ENCODE measurements at places on chromosomes 7 and 10. TPM values are rescaled to one million over a fixed set of nuclear protein-coding genes. Genes with fewer than 3 reads are reported as not detected.

The AKR1C4 gene
- not detected for total RNA-seq

The OR2A42 gene
- not detected for total RNA-seq

The GARIN1A gene
- total RNA-seq: 3.4 TPM

The ANK3 gene
- 75.9 TPM for total RNA-seq

The PLEKHS1 gene
- total RNA-seq: 7.0 TPM

The ADARB2 gene
- 0.80 TPM for total RNA-seq

The LRGUK gene
- total RNA-seq: 1.8 TPM

The ZCWPW1 gene
- total RNA-seq: 4.9 TPM

The ERCC6 gene
- total RNA-seq: 23.5 TPM

GRCh38 chr7:156578978-156579430 is 61.6 kb upstream of the RNF32 start:
- no peak overlapping the region for H3K4me3 ChIP-seq
- H3K4me1 ChIP-seq: no peaks in the 10 kb centered on the region
- no peaks in the 10 kb centered on the region for H3K27me3 ChIP-seq

DNA sequence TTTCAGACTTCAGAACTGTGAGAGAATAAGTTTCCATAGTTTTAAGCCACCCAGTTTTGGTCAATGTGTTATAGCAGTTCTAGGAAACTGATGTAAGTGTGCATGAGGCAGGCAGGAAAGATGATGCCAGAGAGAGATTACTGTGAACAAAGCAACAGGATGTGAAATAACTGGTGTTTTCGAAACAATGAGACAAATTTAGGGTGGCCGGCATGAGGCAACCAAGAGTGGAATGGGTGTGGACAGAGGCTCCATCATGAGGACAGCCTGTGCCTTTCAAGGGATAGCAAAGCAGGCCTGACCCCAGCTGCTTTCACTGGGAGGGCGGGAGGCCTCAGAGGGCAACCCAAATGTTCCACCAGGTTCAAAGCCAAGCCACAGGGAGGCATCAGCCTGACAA is 67.3 kb upstream of the UCN3 start:
- DNase-seq: peak; percentile 73
- peaks cover 30% of the 10 kb centered on the region for H3K4me1 ChIP-seq
- no peaks in the 10 kb centered on the region for H3K36me3 ChIP-seq
- no peak overlapping the region for H3K4me3 ChIP-seq
- H3K27me3 ChIP-seq: no peaks in the 10 kb centered on the region

DNA sequence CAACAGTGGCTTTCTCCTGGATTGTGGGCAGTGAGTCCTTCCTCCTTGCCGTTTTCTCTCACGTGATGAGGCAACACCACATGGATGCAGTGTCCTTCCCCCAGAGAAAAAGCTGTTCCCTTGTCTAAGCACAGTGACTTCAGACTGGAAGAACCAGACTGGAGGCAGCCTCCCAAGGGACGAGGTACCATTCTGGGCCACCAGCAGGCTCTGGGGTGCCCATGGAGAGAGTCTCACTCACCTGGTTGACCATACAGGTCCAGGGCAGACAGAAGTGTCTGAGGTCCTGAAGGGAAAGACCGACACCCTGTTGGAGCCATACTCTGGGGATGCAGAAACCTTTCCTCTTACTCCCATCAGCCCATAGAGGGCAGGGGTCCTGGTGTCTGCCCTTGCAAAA is 69.2 kb upstream of the DOCK1 start:
- DNase-seq: no peak
- H3K27me3 ChIP-seq: no peaks in the 10 kb centered on the region

DNA sequence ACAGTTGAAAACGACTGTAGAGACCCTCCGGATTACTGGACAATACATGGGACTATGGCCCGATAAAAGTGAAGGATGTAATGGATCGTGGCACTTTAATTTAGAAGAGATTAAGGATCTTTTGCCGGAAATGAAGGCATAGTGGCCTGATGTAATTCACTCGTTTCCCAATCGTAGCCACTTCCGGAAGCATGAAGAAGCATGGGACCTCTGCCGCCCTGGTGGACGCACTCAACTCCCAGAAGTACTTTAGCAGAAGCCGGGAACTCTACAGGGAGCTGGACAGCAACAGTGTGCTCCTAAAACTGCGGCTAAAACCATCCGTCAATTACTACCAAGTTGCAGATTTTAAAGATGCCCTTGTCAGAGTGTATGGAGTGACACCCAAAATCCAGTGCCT is 59.6 kb upstream of the NUPR2 start:
- no peaks in the 10 kb centered on the region for H3K4me1 ChIP-seq
- no peak overlapping the region for H3K27ac ChIP-seq
- peaks cover 17% of the 10 kb centered on the region for H3K27me3 ChIP-seq

DNA sequence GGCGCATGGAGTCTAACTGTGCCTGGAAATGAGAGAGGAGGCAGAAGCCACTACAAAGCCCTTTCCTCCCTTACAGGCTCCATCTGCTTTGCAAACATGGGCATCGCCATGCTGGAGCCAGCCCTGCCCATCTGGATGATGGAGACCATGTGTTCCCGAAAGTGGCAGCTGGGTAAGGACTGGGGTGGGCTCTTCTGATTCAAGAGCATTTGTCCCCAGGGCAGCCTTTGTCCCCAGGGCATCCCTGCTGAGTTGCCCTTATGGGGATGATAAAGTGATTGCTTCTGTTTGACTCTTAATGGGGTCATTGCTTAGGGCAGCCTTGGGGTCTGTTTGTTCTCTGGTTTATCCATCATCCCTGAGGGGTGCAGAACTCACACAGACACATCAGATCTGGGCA is 16.8 kb downstream of the SLC18A2 start:
- no peak overlapping the region for H3K4me3 ChIP-seq
- H3K27me3 ChIP-seq: peaks cover 33% of the 10 kb centered on the region
- no peak overlapping the region for H3K27ac ChIP-seq
- H3K36me3 ChIP-seq: no peaks in the 10 kb centered on the region
- H3K4me1 ChIP-seq: no peaks in the 10 kb centered on the region

- no peak for DNase-seq
- no peak overlapping the region for H3K27ac ChIP-seq
- no peak overlapping the region for H3K4me3 ChIP-seq
- H3K36me3 ChIP-seq: no peaks in the 10 kb centered on the region
- peaks cover 4% of the 10 kb centered on the region for H3K27me3 ChIP-seq
Measured at GRCh38 chr10:121681997-121682687, 83.9 kb upstream of the FGFR2 start.

DNA sequence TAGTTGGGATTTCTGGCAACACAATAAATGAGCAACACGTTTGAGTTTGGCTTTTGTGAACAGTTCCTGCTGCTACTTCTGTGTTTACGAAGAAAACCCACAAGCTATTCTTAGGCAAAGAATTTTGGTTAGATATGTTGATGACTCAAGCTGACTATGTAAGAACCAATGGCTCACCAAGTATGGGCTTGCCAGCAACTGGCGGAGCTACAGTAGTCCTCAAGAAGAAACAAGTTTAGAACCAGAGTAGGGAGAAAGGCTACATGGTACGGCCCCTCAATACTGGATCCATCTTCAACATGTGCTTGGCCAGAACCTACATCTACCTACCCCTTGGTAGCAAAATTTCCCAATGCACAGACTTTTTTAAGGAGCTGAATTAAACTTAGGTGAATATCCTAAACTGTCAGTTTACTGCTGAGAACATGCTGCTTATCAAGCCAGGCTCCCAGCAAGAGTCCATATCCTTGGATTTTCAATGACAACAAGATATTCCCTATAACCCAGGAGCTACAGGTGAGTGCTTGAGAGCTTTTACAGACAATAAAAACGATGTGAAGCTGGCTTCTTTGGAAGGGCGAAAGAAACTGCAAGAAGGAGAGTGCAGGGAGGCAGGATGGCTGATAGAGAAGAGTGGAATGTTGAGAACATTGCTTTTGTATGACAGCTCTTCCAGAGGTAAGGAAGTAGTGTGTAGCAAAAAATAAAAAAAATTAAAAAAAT is 74.3 kb upstream of the ASAH2 start:
- H3K36me3 ChIP-seq: no peaks in the 10 kb centered on the region
- H3K27me3 ChIP-seq: no peaks in the 10 kb centered on the region
- no peak overlapping the region for H3K4me3 ChIP-seq
- peak; percentile 58 for DNase-seq
- peak overlapping the region; percentile 27 for H3K27ac ChIP-seq

GRCh38 chr10:44053391-44053790 is 331.5 kb downstream of the CXCL12 start:
- no peak overlapping the region for H3K27ac ChIP-seq
- H3K36me3 ChIP-seq: no peaks in the 10 kb centered on the region
- H3K4me3 ChIP-seq: no peak overlapping the region
- no peak for DNase-seq

- H3K4me3 ChIP-seq: no peak overlapping the region
- no peaks in the 10 kb centered on the region for H3K4me1 ChIP-seq
- H3K27ac ChIP-seq: no peak overlapping the region
Measured at GRCh38 chr10:16386855-16387254, 50.0 kb upstream of the PTER start.

DNA sequence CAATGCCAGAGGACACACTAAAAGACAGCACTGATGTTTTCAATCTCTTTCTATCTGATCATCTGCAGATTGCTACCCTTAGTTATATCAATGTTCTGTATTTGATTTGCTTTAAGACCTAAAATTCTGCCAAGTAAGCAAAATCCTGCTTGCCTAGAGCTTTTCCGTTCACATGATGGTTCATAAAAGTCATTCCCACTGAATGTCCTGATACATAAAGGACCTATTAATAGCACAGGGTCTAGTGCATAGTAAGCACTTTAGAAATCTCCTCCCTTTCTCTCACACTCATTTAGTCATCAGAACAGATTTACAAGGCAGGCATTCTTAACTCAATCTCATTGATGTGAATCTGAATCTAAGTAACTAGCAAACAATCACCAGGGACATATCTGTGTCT is 68.8 kb downstream of the PCGF5 start:
- H3K36me3 ChIP-seq: no peaks in the 10 kb centered on the region
- no peak overlapping the region for H3K27ac ChIP-seq
- H3K4me3 ChIP-seq: no peak overlapping the region
- H3K27me3 ChIP-seq: no peaks in the 10 kb centered on the region
- H3K4me1 ChIP-seq: no peaks in the 10 kb centered on the region

DNA sequence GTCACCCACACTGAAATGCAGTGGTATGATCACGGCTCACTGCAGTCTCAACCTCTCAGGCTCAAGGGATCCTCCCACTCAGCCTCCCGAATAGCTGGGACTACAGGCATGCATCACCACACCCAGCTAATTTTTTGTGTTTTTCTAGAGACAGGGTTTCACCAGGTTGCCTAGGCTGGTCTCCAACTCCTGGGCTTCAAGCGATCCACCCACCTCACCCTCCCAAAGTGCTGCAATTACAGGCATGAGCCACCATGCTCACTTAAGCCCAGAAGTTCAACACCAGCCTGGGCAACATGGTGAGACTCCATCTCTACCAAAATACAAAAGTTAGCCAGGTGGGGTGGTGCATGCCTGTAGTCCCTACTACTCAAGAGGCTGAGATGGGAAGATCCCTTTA is 33.5 kb downstream of the GDI2 start:
- no peak overlapping the region for H3K4me3 ChIP-seq
- H3K27ac ChIP-seq: no peak overlapping the region
- H3K36me3 ChIP-seq: peaks cover 74% of the 10 kb centered on the region
- H3K27me3 ChIP-seq: no peaks in the 10 kb centered on the region
- H3K4me1 ChIP-seq: peaks cover 23% of the 10 kb centered on the region
- DNase-seq: no peak

GRCh38 chr7:143407287-143408251 is 1.1 kb downstream of the EPHA1 start:
- peak overlapping the region; percentile 39 for H3K27ac ChIP-seq
- H3K36me3 ChIP-seq: no peaks in the 10 kb centered on the region
- peak overlapping the region; percentile 54 for H3K4me3 ChIP-seq

GRCh38 chr10:28823501-28824075 is 146.3 kb downstream of the BAMBI start:
- H3K36me3 ChIP-seq: no peaks in the 10 kb centered on the region
- no peak overlapping the region for H3K27ac ChIP-seq
- no peaks in the 10 kb centered on the region for H3K27me3 ChIP-seq
- DNase-seq: no peak
- no peak overlapping the region for H3K4me3 ChIP-seq

GRCh38 chr7:128881458-128882125 is 18.9 kb downstream of the ATP6V1F start:
- peak; percentile 27 for DNase-seq
- no peaks in the 10 kb centered on the region for H3K27me3 ChIP-seq
- H3K4me1 ChIP-seq: no peaks in the 10 kb centered on the region
- H3K4me3 ChIP-seq: no peak overlapping the region
- H3K36me3 ChIP-seq: no peaks in the 10 kb centered on the region

DNA sequence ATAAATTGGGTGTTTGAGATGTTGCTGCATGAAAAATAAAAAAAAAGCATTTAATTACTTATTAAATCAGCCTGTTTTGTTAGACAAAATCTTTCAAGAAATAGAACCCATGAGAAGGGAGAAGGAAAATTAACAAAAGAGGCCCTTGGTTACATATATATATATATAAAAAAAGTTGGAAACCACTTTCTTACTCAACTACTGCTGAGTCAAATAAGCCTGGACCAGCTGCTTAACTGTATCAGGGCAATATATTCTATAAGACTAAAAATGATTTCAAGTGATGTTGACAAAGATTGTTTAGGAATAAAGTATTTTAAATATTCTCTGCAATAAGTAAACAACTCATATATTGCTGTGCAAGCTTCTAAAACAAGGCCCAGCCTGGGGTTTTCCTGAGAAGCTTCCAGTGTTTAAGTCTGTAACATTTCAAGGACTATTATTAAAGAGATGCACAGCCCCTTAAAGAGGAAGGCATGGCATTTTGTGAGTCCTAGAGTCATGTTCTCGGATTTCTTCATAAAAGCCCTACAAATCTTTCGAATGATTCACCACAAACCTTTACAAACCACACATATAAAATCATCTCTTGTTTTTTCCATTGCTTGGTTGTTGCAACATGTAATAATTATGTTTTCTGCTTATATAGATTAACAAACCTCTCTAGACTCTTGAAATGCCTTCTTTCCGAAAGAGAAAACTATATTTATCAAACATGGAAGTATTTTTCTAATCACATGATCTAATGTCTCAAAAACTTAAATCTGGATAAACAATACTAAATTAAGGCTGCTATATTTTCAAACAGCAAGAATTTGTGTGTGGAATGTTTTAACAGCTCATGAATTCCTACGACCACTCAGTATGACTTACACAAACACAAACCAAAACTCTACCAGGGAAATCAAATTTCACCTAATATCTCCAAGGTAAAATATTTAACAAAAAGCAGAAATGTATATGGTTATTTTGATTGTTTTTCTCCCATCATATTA is 14.3 kb downstream of the JAZF1 start:
- no peak overlapping the region for H3K4me3 ChIP-seq
- DNase-seq: no peak
- no peaks in the 10 kb centered on the region for H3K36me3 ChIP-seq
- H3K4me1 ChIP-seq: no peaks in the 10 kb centered on the region
- H3K27ac ChIP-seq: no peak overlapping the region

GRCh38 chr7:107059468-107059867 is 15.0 kb downstream of the PRKAR2B start:
- H3K4me3 ChIP-seq: no peak overlapping the region
- no peaks in the 10 kb centered on the region for H3K4me1 ChIP-seq

DNA sequence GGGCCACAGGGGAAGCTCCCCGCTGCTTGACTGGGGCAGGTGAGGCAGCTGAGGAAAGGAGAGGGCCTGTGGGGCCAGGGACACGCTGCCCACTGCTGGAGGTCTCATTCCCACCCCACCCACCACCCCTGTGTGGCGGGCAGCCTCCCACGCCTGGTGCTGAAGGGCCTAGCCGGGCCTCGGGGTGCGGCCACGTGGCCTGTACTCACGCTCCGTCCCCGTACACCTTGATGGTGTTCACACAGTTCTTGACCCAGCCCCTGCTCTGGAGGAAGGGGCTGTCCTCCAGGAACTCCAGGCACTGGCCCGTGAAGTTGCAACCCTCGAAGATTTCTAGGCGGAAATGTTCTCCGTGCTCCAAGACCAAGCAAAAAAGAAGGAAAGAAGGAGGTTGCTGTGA is 4.0 kb downstream of the CRYGN start:
- no peak for DNase-seq
- H3K4me1 ChIP-seq: peaks cover 13% of the 10 kb centered on the region
- peak overlapping the region; percentile 66 for H3K27ac ChIP-seq
- H3K27me3 ChIP-seq: peaks cover 15% of the 10 kb centered on the region
- no peak overlapping the region for H3K4me3 ChIP-seq
